Peyer's patch (tissue), 4 donors: ENCODE measurements at places on chromosomes 7 and 10. TPM values are rescaled to one million over a fixed set of nuclear protein-coding genes. Genes with fewer than 3 reads are reported as not detected.

SYNPO2L gene
- not detected for total RNA-seq

HMX3 gene
- total RNA-seq = 3.4 TPM

FKBP6 gene
- total RNA-seq = not detected

CRHR2 gene
- not detected for total RNA-seq
